Muscle of leg (tissue), 16 donors: ENCODE measurements at places on chromosomes 7 and 10.

- DNase-seq, result no peak
These were observed 348.0 kb downstream of the TYW1 start for GRCh38 chr7:67344481-67345193.

GRCh38 chr10:5105626-5106025 lies 11.4 kb downstream of the AKR1C3 start:
- no peak for DNase-seq

DNA sequence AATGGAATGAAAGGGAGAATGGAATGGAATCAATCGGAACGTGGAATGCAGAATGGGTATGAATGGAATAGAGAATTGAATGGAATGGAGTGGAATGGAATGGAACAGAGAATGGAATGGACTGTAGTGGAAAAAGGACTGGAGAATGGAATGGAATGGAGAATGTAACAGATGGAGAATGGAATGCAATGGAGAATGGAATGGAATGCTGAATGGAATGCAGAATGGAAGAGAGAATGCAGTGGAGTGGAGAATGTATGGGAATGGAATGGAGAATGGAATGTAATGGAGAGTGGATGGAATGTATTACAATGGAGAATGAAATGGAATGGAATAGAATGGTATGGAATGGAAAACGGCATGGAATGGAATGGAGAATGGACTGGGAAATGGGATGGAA lies 96.9 kb downstream of the NSUN6 start:
- DNase-seq, result no peak

GRCh38 chr7:114832906-114833595 lies 88.8 kb upstream of the MDFIC start:
- no peak for DNase-seq

DNA sequence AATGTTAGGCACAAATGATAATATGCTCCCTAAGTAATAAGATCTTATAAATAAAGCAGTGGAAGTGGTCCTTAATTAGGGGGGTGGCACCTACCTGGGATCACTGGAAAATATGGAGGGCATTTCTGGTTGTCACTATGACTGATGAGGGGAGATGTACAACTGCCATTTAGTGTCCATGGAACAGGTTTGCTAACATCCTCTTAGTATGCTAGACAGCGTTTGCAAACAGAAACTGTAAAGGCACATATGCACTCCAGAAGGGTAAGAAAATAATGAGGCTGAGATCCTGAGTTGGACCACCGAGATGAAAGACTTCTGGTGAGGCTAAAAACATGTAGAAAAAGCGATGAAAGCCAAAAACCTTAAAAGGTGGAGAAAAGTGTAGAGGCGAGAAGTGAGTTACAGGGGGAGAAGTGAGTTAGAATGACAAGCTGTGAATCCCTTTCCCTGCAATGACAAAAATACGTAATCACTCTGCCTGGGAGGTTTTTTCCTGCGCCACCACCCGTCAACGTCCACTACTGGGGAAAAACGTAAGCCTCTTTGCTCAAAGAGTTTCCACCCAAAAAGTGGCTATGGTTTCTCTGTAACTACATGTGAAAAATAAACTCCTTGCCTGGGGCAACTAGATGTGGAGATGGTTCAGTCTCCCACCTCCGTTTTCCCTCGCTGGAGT lies 767 bp downstream of the KRIT1 start:
- peak; percentile 1 for DNase-seq

DNA sequence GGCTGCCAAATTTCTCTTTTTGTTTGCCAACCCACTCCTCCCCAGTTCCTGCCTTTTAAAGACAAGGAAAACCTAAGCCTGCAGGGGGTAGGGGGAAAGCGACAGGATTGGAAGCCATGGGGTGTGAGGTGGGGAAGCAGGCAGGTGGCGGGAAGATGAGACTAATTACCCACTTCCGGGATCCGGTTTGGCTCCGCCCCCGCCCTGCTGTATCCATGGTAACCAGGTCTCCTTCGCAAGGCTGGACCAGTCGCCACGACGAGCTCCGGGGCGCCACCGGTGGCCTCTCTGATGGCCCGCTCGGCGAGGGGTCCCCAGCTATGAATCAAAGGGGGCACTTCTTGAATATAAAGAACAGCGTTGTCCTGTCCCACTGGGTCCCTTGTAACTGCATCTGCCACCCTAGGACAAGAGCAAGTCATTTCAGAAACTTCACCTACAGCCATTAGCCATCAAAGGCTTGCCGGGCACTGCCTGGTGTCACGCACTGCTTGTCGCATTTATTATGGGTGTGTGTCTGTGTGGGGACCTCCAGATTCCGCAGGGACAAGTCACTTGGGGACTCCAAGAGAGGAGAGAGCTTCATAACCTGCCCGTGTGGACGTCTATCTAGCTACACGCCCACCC lies 55.4 kb upstream of the LMTK2 start:
- no peak for DNase-seq

GRCh38 chr7:92608380-92609322 lies 18.5 kb upstream of the FAM133B start:
- DNase-seq, result no peak

GRCh38 chr7:30084212-30084611 lies 50.6 kb upstream of the MTURN start:
- no peak for DNase-seq

- DNase-seq, result peak; percentile 23
These were observed 316.6 kb upstream of the MAGI2 start for GRCh38 chr7:79770063-79770462.

DNA sequence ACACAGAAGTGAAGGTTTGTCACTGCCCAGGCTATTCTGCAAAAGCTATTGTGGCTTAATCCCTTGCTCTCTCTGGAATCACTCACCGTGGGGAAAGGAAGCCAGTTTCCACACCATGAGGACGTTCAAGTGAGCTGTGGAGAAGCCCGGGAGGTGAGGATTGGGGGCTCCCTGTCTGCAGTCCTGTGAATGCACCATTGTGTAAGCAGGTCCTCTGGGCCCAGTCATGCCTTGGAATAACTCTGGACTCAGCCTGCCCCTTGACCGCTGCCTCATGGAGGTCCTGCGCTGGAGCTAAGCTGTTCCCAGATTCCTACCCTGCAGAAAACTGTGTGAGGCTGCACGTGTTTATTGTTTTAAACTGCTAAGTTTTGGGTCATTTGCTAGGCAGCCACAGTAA lies 33.5 kb downstream of the LYZL2 start:
- peak; percentile 49 for DNase-seq

GRCh38 chr7:1232103-1232466 lies 587 bp upstream of the UNCX start:
- no peak for DNase-seq

GRCh38 chr7:44318332-44318731 lies 7.1 kb downstream of the CAMK2B start:
- DNase-seq, result no peak

GRCh38 chr10:75654171-75654771 lies 222.8 kb downstream of the LRMDA start:
- DNase-seq, result peak; percentile 22

DNA sequence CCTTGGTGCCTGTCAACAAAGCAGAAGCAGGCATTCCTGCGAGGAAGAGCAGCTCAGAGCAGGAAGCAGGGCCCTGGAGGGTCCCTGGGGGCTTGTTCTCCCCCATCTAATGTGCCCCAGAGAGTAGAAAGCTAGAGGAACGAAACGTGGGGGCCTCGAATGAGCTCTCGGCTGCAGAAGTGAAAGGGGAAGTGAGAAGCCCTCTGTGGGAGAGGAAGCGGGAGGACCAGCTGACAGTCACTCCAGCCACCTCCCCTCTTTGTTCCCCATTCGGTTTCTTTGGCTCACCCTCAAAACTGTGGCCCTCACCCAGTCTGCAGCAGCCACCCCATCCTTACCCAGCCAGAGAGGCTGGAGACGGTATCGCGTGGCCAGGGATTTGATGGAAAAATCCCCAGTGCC lies 25.0 kb downstream of the C10orf105 start:
- DNase-seq, result peak; percentile 74

- DNase-seq, result no peak
These were observed 257.8 kb upstream of the GNAI1 start for GRCh38 chr7:79876848-79877252.

- DNase-seq, result no peak
These were observed 38.2 kb upstream of the MYO3A start for GRCh38 chr10:25895856-25896255.
